CD8-positive, alpha-beta memory T cell (primary cell): ENCODE measurements at places on chromosomes 3 and 15. TPM values are rescaled to one million over a fixed set of nuclear protein-coding genes. Genes with fewer than 3 reads are reported as not detected.
A peak's percentile ranks its signal among the peaks of the same experiment; 100 is the strongest.

- no peak for DNase-seq
Observed at GRCh38 chr15:93241696-93242585, 152.9 kb upstream of the RGMA start.

- DNase-seq = no peak
Observed at GRCh38 chr3:125144653-125145314, 67.8 kb downstream of the SLC12A8 start.

UROC1 gene
- not detected for total RNA-seq

DNA sequence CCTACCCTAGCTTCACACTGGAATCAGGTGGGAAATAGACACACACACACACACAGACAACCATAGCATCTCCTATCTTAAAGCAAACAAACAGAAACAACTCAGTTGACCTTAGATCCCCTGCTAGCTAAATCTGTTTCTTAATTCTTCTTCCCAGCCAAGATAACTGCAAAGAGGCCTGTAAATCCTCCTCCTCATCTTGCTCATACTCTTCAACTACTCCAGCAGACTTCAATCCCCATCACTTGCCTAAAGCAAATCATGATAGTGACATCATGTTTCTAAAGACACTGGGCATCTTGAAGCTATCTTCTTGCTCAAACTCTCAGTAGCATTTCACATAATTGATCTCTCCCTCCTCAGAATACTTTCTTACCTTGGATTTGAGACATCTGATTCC lies 303.0 kb downstream of the RBMS3 start:
- DNase-seq = no peak

GRCh38 chr3:64138656-64139375 lies 86.5 kb downstream of the PRICKLE2 start:
- DNase-seq = no peak

DNA sequence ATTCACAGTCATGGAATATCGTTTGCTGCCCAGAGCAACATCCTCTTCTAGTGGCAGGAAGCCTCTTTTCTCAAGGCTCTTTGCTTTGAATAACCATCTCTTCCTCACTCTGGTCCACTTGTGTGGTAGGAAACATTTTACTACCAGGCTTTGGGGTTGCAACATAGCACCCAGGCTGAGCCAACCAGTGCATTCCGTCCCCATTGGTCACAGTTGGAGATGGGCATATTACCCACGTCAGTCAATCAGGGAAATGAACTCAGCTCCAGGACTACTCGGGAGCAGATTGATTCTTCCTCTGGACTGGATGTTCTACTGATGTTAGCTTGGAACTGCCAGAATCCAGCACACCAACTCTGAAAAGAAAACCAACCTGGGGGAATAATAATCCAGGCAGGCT lies 4.2 kb upstream of the PEX5L start:
- DNase-seq = no peak

DNA sequence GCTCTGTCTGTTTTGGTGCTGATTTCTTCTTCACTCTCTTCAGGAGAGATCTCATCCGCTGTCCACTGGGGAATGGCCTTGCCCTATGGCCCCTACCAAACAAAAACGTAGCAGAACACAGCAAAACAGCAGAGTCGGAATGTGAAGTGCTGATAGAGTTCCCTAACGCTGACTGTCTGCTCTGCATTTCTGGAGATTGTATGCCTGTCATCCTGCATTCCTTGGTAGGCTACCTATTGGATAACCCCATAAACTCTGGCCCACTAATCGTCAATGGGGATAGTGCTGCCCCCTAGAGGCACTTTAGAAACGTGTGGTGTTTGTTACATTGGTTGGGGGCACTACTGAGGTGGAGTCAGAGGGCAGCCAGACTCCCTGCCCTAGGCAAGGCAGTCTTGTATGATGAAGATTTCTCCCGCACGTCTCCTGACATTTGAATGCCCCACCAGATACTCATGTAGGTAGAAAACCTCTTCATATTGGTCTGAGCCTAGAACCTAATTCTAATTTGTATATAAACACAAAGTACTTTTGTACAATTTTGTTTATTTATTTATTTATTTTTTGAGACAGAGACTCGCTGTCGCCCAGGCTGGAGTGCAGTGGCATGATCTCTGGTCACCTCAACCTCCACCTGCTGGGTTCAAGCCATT lies 15.6 kb upstream of the MAGEF1 start:
- no peak for DNase-seq

DNA sequence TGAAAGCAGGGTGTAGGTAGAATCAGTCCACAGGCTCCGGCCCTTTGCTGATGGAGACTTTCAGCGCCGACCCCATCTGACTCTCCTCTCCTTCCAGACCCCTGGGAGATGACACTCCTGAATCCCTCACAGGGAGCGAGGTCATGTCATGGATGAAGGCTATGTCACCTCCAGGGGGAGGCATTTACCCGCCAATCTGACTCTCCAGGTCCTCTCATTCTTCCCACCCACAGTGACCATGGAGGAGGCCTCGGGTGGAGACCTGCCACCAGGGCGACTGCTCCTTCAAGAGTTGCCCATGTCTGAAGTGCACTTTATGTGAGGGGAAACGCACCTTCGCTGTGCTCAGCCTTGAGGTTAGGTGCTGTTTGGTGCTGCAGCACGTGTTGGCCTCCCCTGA lies 112.7 kb downstream of the KLF13 start:
- DNase-seq = no peak

GP5 gene
- 0.42 TPM for total RNA-seq

CHRNA7 gene
- not detected for total RNA-seq

DNA sequence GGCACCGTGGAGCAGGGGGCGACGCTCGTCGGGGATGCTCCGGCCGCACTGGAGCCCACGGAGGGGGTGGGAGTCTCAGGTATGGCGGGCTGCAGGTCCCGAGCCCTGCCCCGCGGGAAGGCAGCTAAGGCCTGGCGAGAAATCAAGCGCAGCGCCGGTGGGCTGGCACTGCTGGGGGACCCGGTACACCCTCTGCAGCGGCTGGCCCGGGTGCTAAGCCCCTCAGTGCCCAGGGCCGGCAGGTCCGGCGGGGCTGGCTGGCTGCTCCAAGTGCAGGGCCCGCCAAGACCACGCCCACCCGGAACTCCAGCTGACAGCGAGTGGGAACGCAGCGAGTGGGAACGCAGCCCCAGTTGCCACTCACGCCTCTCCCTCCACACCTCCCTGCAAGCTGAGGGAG lies 676.4 kb downstream of the SI start:
- DNase-seq = no peak

ZNF385D gene
- not detected for total RNA-seq

DNA sequence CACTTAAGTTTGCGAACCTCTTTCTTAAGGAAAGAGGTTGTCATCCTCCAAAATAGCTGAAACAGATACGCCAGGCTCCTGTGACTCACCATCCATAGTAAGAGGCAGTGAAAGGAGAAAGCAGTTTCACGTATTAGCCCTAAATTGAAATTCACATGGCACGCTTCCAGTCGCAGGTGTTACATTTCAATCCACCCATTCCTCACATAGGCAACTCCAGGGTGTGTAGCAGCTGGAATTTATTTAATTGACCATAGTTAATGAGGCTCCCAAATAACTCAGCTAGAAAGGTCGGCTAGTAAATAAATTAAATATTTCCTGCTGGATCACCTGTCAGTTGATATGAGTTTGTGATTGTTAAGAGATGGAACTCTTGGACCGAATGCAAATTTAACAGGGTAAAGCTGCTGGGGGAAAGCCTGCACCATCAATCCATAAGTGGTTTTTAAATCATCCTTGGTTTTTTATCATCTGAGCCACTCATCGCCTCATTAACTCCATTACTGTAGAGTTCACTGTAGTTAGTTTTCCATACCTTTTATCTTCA lies 19.6 kb downstream of the NSUN3 start:
- no peak for DNase-seq

DNA sequence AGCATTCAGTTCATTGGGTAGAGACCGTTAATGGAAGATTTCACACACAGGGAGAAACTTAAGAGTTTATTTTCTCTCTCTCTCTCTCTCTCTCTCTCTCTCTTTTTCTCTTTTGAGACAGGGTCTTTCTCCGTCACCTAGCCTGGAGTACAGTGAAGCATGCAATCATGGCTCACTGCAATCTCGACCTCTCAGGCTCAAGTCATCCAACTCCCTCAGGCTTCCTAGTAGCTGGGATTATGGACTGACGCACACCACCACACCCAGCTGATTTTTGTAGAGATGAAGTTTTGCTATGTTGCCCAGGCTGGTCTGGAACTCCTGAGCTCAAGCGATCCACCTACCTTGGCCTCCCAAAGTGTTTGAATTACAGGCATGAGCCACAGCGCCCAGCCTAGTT lies 1.6 kb downstream of the WDR72 start:
- no peak for DNase-seq

DNA sequence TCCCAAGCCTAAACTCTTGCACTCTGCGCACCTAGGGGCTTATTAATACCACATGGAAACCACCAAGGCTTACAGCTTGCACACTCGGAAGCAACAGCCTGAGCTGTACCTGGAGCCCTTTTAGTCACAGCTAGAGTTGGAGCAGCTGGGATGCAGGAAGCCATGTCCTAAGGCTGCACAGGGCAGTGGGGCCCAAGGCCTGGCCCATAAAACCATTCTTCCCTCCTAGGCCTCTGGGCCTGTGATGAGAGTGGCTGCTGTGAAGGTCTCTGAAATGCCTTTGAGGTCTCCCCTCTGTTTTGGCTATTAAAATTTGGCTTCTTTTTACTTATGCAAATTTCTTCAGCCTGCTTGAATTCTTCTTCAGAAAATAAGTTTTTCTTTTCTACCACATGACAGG lies 383.9 kb upstream of the UBE2E2 start:
- DNase-seq = no peak

GOLGA8G gene
- total RNA-seq = not detected

SLC12A1 gene
- total RNA-seq = not detected

GRCh38 chr3:152839511-152839910 lies 4.6 kb downstream of the P2RY1 start:
- DNase-seq = no peak

DNA sequence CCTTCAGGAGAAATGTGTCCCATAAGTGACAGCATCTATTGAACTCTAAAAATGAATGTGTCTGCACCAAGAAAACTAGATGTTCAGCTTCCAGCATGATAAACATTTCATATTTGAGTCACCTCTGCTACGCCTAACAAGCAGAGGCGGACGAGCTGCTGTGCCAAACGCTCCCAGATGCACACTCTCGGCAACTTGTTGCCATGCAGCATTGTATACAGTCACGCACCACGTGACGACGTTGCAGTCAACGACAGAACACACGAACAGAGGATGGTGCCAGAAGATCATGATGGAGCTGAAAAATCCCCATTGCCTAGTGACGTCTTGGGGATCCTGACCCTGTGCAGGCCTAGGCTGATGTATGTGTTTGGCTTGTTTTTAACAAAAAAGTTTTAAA lies 137.5 kb downstream of the XXYLT1 start:
- DNase-seq = peak; percentile 56

DNA sequence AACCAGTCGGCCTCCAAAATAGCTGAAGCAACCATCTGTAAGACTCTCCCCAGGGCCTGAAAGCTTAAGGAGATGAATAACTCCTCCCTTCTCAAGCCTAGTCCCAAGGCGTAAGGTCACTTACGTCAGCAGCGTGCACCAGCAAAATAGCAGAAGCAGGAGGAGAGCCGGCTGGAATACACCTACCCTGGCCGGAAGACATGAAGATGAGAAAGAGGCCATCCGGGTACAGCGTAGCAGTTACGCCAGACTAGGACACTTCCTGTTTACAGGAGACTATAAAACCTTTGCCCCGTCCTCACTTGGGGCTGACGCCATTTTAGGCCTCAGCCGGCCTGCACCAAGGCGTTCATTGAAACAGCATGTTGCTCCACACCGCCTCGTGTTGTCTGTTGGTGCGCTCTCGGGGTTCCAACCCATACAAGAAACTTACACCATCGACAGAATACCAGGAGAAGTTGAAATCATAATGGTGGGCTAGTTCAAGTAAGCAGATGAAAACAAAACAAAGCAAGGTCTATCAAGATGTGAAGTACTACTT lies 2.5 kb downstream of the CFAP92 start:
- DNase-seq = no peak

AHSG gene
- not detected for total RNA-seq

GRCh38 chr15:31214864-31215489 lies 111.7 kb upstream of the KLF13 start:
- no peak for DNase-seq

ALDH1L1 gene
- total RNA-seq = not detected

GRCh38 chr15:81947548-81947947 lies 98.3 kb downstream of the MEX3B start:
- DNase-seq = no peak

DNA sequence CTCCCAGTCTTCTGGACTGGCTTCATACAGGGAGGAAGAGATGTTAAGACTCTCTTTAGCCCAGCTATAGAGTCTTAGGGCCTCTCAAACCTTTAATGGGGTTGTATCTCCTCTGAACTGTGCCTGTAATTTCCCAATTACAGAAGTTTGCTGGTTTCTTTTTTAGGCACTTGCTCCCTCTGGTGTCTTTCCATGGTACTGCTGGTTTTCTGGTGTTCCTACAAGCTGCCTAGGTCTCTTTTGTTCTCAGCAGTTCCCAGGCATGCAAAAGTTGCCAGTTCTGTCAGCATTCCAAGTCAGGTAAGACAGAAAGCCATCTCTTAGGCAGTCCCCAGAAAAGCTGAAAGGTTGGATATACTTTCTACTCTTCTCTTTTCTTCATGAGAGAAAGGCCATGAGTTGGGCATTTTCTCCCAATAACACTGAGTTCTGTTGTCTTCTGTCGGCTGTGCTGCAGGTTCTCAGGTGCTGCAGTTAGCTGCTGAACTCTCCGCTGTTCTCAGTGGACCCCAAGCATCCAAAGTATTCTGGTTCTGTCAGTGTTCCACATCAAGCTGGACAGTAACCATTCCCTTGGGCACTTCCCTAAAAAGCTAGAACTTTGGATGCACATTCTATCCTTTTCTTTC lies 54.4 kb upstream of the EHHADH start:
- DNase-seq = no peak

CD200 gene
- 17.9 TPM for total RNA-seq

KIF15 gene
- total RNA-seq = 23.6 TPM

EPHB1 gene
- not detected for total RNA-seq

DNA sequence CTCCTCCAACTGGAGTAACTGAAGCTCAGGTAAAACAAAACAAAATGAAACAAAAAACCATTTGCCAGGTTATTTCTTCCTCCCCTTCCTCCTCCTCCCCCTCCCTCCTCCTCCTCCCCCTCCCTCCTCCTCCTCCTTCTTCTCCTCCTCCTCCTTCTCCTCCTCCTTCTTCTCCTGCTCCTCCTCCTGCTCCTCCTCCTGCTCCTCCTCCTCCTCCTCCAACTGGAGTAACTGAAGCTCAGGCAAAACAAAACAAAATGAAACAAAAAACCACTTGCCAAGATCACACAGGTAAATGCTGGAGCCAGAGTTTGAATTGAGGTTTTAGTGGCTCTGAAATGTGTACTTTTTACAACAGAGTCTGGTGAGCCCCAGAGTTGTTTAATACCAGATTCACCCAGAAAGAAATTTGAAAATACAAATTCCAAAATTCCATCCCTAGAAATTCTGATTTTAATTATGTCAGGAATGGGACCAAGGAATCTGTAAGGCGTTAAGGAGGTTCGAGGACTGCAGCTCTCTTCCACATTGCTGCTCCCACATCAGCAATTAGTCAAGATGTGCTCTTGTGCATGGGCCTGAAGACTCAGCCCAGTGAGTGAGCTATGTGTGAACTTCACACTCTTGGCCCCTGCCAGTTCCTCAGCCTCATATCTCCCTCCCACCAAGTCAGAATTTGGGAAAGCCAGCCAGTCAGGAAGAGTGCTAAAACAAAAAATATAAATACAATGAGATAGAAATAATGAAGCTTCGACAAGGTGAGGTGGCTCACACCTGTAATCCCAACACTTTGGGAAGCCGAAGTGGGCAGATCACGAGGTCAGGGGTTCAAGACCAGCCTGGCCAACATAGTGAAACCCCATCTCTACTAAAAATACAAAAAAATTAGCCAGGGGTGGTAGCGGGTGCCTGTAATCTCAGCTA lies 31.6 kb upstream of the ZNF770 start:
- no peak for DNase-seq

CHP1 gene
- total RNA-seq = 42.1 TPM

NLGN1 gene
- not detected for total RNA-seq

UBR1 gene
- total RNA-seq = 29.7 TPM
